ENCODE measurements at places on chromosomes 7 and 10.

GRCh38 chr10:76086761-76087639, 655.6 kb downstream of the LRMDA start:
- DNase-seq: peak; percentile 56

DNA sequence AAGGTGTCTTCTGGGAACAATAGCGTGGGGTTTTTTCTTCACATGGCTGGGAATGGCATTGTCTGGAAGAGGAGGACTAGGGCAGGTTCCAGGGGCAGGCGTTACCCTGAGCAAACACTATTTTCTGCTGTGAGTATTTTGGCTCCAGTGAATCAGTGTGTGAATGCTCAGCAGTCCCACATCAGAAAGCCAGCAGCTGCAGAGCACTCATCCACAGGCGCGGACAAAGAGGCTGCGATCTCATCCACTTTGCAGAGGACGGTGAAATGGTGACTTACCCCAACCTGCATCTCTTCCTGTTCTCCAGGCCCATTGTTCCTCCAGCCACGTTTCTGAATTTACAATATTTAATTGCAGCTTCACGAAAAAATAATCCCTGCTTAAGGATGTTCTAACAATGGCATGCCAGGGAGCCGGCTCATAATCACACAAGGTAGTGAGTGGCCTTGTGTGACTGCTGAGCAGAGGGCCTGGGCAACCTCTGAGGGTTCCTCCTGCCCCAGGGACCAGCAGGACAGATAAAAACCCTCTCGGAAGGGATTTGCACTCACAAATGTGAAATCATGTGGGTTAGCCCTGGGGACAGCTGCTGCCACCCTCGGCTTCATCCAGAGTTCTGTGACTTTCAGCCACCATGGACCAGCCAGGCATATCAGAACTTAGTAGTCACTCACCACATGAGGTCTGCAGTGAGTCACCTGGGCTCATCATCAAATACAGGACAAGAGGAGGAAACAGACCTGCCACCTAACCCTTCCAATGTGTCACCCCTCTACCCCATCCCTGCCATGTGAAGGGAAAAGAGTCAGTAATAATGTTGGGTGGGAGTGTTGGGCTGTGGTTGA, 65.0 kb upstream of the EN2 start:
- DNase-seq: no peak

DNA sequence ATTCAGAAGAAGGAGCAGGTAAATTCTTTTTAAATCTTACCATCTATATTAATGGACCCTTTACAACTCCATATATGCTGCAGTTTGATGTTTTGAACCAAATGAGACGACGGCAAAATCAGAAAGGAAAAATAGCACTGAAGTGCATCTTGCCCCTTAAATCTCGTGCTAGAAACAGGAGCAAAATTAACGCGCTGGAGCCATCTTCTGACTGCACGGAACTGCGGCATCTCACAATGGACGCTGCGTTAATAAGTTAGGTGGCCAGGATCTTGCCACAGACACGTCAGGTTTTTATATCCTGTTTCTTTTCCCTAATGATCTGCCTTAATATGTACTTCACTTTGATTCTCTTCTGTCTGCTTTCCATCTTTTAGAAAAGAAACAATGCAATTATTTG, 354.5 kb downstream of the TFEC start:
- peak; percentile 27 for DNase-seq

DNA sequence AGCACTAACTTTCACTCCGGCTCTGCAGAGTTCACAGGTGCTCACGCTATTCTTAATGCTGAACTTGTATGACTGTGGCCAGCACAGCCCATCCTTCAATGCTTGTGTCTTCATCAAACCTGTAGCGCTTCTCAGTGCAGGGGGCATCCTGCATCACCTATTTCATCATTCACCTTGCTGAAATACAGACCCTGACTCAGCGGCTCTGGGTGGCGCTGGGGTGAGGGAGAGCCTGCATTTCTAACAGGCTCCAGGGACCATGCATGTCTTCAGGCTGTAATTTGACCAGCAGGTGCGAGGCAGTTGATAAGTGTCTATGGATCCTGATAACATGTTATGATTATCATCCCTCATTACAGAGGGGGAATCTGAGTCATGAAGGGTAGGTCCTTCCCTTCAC, 89.3 kb downstream of the VOPP1 start:
- DNase-seq: no peak

GRCh38 chr7:148697256-148698006, 1.3 kb upstream of the CUL1 start:
- DNase-seq: no peak

- DNase-seq: no peak
Measured at GRCh38 chr10:10699427-10699826, 318.2 kb upstream of the CELF2 start.

DNA sequence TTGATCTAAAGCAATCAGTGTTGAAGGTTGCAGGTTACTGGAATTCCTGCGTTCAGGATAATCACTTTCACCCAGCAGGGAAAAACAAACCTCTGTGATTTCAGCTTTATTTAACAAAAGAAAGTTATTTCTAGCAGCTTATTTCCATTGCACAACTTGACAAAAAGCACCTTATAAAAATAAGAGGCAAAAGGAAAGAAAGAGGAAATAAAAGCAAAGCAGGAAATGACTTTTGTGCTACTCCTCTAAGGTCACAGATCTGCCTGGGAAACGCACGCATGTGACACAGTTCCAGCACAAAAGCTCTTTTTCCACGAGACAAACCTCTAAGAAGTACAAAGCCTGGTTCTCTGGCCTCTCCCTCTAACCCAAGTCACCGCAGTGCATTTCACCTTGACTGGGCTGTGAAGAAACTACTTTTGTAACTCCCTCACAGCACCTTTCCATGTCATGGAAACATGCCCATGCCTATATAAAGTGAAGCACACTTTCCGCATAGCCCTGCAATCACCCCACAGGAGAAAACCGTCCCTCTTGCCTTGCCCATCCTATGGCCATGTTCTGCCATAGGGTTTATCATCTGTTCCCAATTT, 870 bp downstream of the ANK3 start:
- no peak for DNase-seq

DNA sequence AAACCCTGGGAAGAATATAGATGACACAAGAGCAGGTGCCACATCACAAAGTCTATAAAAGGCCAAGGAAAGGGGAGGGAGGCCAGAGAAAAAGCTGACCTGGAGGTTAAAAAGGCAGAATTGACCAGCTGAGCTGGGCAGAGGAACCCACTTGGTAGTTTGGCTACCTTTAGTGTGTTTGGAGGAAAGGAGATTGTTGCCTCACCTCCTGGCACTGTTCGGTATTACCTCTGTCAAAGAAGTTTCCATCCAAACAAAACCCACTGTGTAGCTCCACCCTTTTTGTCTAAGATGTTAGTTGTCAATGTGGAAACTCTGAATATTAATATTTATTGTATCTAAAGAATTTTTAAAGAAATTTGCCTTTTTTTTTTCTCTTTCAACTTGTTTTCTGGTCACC, 23.4 kb downstream of the ENTPD7 start:
- DNase-seq: no peak

DNA sequence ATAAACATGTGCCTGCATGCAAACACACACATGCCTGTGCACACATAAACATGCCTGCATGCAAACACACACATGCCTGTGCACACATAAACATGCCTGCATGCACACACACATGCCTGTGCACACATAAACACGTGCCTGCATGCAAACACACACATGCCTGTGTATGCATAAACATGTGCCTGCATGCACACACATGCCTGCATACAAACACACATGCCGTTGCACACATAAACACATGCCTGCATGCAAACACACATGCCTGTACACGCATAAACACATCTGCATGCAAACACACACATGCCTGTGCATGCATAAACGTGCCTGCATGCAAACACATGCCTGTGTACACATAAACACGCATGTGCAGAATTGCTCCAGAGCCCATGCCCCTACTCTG, 22.4 kb downstream of the NKX6-2 start:
- no peak for DNase-seq

DNA sequence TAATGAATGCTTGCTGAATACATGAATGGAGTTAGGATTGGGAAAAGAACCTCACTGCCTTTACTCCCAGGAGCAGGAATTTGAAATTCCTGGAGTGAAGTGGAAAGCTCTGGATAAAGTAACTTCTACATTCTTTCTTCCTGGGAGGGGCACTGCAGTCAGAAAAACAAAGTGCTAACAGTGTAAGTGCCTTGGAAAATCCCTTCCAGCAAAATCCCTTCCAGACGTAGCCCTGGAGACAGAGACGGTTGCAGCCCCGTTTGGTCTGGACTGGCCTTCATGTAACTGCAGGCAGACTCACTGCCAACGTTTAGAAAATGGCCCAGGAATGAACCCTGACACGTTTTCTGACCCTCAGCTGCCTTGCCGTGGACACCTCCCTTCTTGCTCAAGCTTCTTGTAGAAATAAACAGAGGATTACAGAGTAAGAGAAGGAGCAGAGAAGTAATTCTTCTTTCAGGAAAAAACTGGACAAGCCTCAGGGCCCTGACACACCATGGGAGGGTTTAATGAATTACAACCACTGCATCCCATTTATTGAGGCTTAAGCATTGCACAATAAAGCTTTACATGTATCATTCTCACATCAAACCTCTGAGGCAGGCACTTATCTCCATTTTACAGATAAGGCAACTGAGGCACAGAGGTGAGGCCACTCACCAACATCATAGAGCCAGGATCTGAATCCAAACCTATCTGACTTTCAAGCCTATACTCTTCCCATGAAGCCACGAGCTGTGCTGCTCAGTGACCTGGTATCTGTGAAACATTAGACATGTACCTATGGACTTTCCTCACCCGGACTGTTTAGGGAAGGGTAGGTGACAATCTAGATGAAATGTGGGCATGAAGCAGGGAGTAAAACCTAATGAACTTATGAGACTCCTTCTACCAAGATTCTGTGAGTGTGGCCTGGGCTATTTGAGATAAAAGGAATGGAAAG, 7.8 kb downstream of the ITPRIP start:
- no peak for DNase-seq

DNA sequence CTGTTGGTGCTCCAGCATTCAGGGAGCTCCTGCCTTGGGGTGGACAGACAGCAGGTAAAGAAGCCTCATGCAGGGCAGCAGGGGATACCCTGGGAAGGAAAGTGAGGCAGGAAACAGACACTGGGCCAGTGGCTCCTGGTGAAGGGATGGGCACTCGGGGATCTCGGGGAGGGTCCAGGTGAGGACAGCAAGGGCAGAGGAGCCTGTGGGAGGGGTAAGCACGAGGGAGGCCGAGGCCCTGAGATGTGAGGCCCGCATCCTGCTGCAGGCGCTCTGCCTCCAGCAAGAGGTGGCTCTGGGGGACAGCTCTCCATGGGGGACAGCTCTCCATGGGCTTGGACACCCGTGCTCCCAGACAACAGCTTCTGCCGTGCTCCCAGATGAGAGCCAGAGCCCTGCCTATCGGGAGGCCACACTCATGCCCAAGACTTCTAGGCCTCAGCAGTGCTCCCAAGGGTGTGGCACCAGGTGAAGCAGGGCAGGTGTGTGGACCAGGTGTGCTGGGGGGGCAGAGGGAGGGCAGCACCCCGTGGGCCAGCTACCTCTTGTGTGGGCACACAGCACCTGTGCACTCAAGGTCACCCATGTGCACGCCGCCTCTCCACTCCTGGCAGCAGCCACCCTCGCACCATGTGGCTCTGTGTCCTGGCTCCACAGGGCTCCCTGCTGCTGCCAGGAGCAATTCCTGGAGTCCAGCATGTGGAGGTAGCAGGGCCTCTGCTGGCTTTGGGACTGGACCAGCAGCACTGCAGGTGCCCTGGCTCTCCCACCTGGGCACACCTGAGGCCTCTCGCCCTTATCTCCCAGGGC, 93.6 kb upstream of the INSIG1 start:
- no peak for DNase-seq

DNA sequence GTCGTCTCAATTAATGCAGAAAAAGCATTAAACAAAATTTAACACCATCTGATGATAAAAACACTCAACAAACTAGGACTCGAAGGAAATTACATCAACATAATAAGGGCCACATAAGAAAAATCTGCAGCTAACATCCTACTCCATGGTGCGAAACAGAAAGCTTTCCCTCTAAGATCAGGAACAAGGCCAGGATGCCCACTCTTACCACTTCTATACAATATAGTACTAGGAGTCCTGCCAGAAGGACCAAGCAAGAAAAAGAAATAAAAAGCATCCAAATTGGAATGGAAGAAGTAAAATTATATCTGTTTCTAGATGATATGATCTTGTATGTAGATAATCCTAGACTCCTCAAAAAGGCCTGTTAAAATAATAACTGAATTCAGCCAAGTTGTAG, 143.8 kb upstream of the GPR22 start:
- DNase-seq: no peak

GRCh38 chr10:65017523-65017922, 1496.3 kb downstream of the REEP3 start:
- DNase-seq: no peak
